A549 treated with dexamethasone at 1 μM for 4 hours (cell line): ENCODE measurements at places on chromosomes 16 and 17. TPM values are rescaled to one million over a fixed set of nuclear protein-coding genes. Genes with fewer than 3 reads are reported as not detected.

The NPIPA5 gene
- 3.8 to 5.0 TPM (median 4.6 TPM) in 4 of 5 replicates, not detected in the other for total RNA-seq

The CACNG4 gene
- 11.4 to 15.8 TPM (median 14.2 TPM) in 5 replicates for total RNA-seq

The TOP2A gene
- 179 to 230 TPM (median 203 TPM) in 5 replicates for total RNA-seq

The SALL1 gene
- total RNA-seq = 0.26 to 0.50 TPM (median 0.36 TPM) in 5 replicates

The KRTAP4-5 gene
- not detected in 5 replicates for total RNA-seq

The CDRT4 gene
- total RNA-seq = 0.78 to 1.6 TPM (median 1.2 TPM) in 4 of 5 replicates, not detected in the other

The MYO15A gene
- 0.26 to 0.82 TPM (median 0.53 TPM) in 5 replicates for total RNA-seq
